Right forelimb (tissue), 1 donor: ENCODE measurements at places on chromosomes 3 and 15.
A peak's percentile ranks its signal among the peaks of the same experiment; 100 is the strongest.

GRCh38 chr3:38627956-38628355 is 21.5 kb downstream of the SCN5A start:
- DNase-seq = no peak

GRCh38 chr15:23472678-23473077 is 25.6 kb upstream of the GOLGA6L2 start:
- no peak for DNase-seq

DNA sequence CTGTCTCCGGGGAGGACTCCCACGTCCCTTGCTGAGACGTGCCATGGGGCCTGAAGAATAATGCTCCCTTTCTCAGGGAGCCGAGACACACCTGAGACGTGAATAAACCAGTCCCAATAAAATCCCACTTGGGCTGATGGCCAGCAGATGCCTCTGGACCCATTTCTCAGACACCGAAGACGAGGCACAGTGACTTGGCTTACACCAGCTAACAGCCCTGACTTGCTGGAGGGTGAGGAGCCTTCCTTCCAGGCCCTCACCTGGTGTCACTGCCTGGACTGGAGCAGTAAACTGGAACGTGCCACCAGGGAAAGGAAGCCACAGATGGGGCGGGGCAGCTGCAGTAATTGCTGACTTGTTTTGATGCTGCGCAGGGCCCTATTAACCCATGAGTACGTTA is 189.7 kb downstream of the PDZRN3 start:
- DNase-seq = no peak

GRCh38 chr15:95196176-95196915 is 965.0 kb downstream of the MCTP2 start:
- no peak for DNase-seq

DNA sequence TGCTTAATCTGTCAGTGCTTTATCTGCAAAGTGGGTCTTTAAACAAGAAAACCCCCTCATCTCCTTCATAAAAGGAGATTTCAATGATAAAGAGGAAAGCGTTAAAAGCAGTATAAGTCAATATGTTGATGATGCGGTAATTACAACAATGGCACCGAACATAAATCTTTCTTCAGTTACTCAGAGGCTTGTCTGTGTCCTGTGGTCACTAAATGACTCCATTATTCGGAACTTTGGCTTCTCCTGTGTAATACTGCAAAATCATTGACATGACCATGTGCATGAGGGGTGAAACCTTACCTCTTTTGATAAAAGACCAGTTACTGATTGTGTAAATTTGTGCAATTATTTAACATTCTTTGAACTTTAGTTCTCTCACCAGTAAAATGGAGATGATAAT is 4.8 kb upstream of the USP3 start:
- no peak for DNase-seq

DNA sequence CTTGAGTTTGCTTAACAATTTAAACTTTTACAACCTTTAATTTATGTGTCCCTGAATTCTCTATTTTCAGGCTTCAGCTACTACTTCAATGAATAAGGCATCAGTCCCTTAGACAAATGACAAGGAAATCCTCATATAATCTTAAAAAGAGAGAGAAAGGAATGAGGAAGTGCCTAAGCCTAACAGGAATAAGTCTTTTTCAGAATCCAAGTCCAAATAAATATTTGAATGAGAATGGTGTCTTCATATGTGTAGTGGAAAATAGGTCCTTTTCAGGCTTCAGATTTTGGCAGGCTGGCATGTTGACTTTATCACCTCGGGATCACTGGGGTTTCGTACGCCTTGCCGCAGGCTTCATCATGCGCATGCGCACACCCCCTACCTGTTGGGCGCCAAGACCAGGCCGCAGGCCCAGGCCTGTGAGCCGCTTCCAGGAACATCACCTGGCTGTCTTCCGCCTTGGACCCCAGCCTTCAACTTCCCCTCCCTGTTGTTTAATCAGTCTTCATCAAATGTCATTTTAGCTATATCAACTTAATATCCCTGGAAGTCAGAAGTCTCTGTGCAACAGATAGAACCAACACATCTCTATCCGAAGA is 334.5 kb downstream of the SOX2 start:
- DNase-seq = no peak

DNA sequence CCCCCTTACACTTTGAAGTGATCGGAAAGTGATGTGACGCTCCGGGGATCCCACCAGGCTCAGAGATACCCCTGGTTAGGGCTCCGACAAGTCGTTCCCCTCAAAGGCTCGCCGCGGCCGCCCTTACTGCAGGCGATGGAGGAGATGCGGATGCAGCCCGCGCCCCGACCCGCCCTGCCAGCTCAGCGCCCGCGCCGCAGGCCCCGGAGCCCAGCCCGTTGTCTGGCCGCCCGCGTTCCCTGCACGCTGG is 228 bp downstream of the GLT8D1 start:
- DNase-seq = no peak

DNA sequence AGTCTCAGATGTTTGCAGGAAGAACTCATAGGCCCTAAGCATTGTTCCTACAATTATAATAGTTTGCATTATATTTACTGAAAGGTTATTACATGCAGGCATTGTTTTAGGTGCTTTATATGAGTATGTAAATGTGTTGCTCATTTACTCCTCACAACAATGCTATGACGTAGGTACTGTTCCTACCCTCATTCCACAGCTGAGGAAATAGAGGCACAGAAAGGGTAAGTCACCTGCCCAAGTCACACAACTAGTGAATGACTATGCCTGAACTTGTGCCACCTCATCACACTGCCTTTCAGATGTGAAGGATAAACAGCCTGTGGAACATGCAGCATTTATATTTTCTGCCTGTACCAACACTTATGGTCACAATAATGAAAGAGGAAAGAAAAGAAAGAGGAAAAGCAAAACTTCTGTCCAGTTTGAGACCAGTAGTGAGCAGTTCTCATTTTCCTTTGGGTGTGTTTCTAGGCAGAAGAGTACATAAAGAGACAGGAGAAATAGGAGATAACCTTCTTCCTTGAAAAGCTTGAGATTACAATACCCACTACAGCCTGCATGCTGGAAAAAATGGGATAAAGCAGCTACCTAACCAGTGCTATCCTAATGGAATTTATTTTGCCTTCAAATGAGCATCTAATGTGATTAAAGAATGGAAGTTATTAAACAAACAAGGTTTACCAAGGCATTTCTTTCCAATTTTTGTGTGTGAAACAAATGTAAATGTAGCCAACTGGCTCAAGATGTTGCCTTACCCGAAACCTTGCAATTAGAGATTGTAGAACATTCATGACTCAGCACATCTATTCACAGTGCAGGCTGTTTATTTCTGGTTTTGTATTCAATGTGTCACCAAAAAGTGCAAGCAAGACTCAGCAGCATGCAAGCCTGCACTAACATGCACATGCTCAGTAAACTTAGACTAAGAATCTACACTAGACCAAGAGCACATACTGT is 20.5 kb upstream of the ENTPD3 start:
- DNase-seq = no peak

DNA sequence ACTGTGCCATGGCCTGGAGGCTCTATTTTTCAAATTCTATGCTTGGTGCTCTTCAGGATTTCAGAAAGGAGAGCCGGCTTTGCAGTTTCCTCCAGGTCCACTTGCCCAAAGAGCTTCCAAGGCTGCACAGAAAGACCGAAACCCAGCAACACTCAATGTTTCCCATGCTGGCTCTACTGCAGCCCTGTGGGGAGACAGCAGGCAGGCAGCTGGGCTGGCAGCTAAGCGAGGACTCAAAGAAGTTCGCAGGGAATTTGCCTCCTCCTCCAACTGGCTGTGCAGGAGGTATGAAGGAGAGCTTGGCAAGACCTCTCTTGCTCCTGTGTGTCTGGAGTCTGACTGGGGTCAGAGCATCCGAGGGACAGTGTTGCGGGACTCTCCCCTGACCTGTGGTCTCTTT is 17.4 kb upstream of the ITGA11 start:
- no peak for DNase-seq

DNA sequence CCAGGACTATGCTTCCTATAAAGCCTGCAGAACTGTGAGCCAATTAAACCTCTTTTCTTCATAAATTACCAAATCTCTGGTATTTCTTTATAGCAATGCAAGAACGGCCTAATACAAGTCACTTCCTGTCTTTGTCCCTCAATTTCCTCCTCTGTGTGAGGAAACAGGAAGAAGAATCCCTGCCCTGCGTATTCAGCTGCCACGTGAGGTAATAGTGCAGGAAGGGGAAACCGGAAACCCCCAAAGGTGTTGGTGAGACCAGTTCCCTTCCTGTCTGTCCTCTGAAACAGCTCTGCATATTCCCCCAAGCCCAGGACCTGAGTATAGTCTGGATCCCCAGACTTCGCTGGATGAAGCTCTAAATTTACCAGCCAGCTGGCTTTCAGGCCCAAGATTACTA is 18.1 kb upstream of the PTPN23 start:
- no peak for DNase-seq

- no peak for DNase-seq
Observed at GRCh38 chr15:68800875-68801274, 19.8 kb downstream of the ANP32A start.

DNA sequence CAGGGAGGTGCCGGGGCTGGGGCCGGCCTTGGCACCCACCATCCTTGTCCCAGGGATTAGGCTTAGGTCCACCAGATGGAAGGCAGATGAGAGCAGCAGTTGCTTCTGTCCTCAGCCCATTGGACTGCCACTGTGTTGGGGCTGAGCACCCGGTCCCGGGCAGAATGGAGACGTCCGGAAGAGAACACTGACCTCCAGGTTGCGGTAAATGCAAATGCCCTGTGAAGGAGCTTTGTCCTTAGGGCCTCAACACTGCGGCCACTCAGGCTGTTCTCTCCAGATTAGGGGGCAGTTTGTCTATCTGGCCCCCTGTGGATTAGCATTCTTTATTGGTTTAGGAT is at the start of gene SERINC4:
TSS of gene SERINC4 (minus strand) at position 276 of the 341 bp plus-strand sequence. CDS start at position 42, 234 bp downstream.
- no peak for DNase-seq

DNA sequence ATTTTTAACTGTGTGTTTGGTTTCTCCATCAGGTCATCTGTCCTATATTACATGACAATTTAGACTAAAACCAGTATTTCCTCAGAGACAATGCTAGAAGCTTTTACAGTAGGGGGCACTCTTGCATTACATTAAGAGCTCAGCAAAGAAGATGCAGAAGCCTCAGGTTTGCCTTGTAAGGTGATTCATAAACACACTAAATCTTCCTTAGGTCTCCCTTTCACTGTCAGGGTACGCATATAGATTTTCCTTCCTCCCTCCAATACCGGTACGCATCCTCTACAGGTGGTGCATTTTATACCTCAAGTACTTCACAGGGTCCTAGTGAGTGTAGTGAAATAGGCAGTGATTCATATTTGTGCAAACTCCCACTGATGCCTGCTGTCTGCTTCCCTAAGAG is 46.5 kb downstream of the CD86 start:
- no peak for DNase-seq

DNA sequence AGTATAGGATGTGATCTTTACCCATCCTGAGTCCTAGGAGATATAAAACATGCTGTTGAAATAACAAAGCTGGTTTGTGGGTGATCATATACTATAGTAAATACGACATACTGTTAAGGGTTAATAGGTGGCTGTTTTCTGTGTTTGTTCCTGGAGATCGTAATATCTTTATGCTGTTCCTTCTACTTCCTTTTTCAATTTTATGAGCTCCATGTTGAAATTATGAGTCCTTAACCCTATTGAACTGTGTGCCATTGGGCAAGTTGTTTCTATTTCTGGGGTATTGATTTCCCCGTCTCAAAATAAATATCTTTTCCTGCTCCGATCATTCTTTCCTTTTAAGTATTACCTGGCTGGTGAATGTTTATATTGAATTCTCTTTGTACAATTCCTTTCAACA is 115.1 kb downstream of the LPP start:
- DNase-seq = no peak

DNA sequence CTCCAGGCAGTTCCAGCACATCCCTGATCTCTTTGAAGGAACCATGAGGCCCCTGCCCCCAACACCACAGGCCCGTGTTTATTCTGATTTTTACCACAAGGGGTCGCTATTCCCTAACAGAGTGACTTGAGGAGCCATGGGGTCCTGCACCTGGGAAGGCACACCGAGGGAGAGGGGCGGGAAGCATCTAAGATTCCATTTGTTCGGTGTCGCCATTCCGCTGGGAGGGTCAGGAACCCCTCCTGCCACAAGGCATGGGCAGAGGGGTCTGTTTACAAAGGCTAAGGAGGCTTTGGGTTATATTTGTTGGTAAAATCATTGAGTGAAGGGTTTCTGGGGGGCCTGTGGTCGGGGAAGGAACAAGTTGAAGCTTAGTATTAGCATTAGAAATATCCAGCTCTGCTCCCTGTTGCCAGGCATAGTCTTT is 77.1 kb downstream of the WDR76 start:
- DNase-seq = peak; percentile 73

DNA sequence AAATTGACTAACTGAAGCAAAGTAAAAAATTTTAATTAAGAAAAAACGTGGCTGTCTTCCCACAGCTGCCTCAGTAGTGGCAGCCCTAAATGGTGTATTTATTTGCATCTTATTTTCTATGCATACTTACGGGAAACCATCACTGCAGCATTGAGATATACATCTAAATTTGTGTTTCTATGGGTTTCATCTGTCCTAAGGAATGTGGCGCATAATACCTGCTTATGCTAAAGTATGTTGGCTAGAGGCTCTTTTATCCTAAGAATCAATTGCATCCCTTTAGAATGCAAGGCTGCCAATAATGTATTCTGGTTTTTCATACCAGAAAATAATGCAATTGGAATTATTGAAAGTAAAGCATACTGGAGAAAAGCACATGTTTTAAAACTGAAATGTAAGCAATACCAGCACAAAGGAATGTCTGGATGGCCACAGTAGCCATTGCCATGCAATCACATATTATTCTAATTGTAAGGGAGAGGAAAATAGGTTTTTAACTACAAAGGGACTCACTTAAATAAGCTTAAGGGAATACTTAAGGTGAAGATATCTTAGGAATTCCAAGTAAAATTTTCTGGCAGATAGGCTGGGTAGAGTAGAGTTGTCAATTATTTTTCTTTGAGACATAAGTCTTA is 834.5 kb upstream of the NECTIN3 start:
- no peak for DNase-seq

DNA sequence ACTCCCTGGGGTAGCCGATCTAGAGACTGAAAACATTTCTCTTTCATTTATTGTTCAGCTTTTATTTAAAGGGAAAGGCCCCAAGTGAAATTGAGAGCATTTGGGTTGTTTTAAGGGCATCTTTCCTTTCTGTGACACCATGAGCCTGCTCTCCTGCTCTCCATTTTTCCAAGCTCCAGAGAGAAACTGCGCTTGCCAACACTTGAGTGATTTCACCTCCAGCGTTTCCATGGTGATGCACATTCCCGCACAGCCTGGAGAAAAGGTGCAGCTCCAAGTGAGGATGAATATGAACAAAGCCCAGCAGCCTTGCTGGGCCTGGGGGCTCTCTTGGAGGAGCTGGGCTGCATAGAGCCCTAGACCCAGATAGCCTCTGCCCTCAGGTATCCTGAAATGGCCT is 159.2 kb upstream of the PPP2R3A start:
- no peak for DNase-seq
